Tibial nerve (tissue), 4 donors: ENCODE measurements at places on chromosomes 5 and 9.

DNA sequence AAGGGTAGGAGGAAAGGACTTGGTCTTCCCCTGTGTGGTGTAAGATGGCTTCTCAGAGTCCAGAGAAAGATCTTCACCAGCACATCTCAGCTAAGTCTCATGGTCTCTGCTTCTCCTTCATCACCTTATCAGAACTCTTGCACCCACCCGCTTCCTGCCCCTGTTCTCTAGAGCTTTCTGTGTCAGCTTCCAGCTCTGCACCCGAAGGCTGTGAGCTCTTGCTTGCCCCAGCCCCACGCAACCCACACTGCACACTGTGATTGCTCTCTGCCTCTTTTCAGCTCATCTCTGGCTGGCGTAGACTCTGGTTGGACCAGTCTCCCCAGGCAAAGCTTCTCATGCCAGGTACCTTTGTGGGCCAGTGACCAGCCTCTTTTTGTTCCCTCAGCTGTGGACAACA is 93.2 kb upstream of the RAPGEF1 start:
- no peak for DNase-seq

DNA sequence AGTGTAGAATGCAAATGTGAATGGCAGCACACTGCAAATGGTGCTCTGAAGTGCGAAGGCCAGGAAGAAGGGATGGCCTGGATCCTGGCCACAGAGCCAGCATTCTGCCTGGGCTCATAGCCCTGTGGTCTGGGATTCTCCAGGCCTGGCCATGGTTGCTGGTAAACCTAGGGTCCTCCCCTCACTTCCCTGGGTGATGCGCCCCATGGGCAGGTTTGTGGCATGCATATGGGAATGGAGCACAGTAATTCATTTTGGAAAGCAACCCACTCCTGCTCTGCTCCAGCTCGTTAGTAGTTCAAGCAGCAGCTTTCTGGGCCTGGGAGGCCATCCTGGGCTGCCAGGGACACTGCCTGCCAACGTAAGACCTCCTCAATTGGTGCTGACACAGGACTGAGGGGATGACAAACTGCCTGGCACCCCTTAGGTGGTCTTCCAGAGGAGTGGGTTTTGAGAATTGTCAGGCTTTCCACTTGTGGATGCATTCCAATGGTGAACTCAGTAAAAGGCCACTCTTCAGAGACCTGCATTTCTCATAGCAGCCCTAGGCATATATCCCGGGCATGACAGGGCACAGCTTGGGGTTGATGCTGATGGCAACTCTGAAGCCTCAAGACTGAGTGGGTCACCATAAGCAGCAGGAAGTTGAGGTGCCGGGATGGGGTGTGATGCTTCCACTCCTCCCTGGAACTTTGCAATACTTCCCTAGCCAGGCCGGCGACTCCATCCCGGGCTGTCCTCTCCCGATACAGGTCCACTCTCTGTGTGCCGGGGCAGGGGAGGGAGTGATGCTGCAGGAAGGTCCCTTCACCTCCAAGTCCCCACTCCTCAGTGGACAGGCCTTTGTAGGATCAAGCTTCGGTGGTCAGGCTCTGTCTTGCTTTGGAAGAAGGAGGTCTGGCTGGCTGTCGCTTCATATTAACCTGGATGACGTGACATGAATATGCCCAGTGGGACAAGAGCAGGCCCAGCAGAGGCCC is 1.2 kb upstream of the SLC25A48 start:
- DNase-seq: no peak

- DNase-seq: no peak
These were observed 71.7 kb upstream of the COX7C start for GRCh38 chr5:86546044-86546443.

- no peak for DNase-seq
These were observed 92.6 kb upstream of the IRX4 start for GRCh38 chr5:1975406-1975715.

DNA sequence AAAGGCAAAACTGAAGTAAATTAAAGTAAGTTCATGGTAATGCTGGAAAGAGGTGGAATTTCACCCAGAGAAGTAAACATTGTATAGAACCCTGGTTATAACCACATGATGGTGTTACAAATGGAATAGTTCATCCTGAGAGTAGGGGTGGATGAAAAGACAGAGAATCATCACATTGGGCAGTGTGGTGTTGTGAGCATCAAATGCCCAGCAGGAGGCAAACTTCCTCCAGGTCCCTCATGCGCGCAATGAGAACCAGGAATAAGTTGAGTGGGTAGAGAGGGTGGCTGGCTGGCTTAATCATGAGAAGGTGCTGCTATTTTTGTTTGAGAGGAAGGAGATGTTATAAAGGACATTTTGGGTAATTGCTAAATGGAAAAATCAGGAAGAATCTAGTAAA is 163.3 kb upstream of the HMHB1 start:
- DNase-seq: no peak

- no peak for DNase-seq
These were observed 13.8 kb downstream of the SH3PXD2B start for GRCh38 chr5:172440486-172440885.

DNA sequence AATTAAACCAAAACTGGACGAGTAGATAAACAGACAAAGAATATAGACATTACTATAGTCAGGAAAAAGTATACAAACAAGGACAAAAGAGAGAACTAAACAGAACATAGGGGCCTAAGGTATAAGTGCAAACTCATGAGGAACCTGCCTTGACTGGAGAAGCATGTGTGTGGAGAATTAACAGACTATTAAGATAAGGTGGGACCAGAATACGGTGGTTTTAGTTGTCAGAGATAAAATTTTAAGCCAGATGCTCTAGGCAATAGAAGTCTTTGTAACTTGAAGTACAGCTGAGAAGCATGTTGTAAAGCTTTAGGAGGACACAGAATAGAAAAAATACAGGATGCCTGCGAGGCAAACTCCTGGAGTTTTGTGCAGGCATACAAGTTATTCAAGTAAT is 707.1 kb downstream of the PTPRD start:
- no peak for DNase-seq

DNA sequence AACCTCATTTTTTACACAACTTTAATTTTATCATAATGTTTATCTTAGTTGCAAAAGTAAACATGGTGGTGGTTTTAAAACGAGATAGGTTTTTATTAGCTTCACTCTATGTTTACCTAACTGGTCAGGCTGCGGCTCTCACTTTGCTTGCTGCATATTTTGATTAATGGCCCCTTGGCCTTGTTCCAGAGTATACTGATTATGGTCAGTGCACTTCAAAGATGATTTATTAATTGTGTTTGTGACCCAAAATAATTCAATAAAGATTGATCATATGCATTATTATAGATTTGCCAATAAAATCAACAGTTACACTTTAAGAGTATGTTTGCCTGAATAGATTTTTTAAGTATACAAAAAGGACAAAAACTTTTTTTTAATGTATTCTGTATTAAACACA is 188.0 kb downstream of the XRCC4 start:
- no peak for DNase-seq

- no peak for DNase-seq
These were observed 47.8 kb upstream of the TMED7 start for GRCh38 chr5:115673596-115673995.

DNA sequence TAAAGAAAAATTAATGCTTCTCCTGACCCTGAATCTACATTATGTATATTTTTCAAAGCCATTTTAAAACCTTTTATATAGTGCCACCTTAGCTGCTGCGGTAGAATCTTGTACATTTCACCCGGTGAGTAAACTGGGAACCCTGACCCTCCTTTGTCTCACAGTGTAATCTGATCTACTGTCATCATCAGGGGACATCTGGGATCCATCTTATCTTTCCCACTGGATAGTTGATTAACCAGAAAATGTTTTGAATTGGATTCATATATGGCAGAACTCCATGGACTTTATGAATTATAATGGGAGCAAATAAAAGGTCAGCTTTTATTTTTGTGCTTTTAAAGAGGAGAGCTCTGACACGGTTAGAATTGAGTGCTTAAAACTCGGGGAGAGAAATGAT is 95.0 kb downstream of the ADAMTSL1 start:
- no peak for DNase-seq

GRCh38 chr5:132411304-132412013 is 41.9 kb downstream of the SLC22A5 start:
- no peak for DNase-seq

DNA sequence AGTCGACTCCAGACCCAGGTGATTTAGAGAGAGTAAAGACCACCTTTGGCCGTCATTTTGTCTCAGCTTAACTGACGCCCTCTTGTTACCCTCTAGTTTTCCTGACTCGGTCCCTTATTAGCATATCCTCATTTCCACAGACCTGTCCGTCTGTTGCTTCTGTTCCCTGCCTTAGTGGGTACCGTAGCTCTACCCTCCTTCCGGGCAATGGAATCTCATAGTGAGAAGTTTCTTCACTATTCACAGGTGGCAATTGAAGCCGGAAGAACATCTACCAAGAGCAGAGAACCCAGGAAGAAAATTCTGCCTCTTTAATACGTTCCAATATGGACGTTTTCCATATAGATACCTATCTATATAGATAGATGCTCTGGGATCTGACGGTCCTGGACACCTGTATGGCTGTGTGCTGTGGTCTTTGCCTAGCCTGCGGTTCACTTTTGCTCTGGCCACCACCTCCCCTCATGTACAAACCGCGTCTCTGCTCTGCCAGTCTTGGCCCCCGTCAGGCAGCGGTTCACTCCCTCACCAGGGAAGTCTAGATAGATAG is 652 bp upstream of the TMEM161B start:
- no peak for DNase-seq

DNA sequence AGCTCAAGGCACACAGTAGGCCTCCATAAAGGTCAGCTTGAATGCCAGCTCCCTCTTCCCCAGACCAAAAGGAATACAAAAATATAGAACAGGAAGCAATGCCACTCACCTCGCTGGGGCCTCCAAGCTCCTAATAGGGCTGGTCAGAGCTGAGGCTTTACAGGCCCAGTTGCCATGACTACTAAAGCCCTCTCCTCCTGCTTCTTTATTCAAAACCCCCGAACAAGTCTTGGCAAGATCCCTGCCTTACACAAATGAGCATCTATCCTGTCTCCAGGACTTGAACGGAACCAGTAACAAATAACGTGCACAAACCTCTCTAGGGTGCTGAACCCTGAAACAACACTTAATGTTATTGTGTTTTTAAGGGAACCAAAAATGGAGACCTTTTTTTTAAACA is 136.3 kb downstream of the SIL1 start:
- DNase-seq: no peak

GRCh38 chr9:82498541-82499317 is 510.2 kb downstream of the SPATA31D1 start:
- no peak for DNase-seq

DNA sequence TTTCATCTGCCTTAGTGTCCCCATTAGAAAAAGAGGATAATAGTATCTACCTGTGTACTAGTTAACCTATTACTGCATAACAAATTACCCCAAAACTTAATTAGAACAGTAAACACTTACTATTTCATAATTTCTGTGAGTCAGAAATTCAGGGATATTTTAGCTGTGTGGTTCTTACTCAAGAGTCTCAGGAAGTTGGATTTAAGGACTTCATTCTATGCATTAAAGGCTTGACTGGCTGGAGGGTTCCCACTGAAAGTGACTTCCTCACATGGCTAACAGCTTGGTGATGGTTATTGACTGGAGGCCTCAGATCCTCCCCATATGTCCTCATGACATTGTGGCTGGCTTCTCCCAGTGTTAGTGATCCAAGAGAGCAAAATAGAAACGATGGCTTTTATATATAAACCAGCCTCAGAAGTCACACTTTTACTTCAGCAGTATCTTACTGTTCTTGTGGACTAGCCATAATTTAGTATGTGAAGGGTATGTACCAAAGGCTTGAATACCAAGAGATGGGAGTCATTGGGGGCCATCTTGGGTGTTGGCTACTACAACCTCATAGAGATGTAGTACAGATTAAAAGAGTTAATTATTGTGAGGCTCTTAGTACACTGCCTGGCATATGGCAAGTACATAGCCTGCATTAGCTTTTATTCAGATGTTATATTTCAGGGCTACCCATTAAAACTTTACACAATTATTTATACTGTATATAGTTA is 9.9 kb downstream of the RAD23B start:
- no peak for DNase-seq

DNA sequence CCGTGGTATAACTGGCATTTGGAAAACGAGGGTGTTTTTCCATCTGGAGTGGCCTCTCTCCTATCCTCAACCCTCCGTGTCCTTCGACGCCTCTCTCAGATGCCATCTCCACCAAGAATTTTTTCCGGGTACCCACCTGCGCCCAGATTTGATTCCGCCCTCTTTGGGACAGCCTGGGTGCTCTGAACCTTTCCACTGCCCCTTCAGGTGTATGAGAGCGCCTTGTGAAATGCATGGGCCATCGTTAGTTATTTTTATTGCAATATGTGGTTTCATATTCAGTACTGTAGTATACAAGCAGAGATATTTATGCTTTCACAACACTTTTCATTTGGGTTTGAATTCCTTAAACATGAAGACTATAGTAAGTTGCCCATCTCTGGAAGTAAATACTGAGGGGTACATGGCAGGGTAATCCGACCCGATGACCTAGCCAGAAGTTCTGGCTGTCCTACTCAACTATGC is 78.2 kb upstream of the IFNE start:
- no peak for DNase-seq

- DNase-seq: no peak
These were observed 70.6 kb downstream of the SPIN1 start for GRCh38 chr9:88458716-88459465.

- no peak for DNase-seq
These were observed 84.6 kb downstream of the ANKRD55 start for GRCh38 chr5:56148453-56148971.

- no peak for DNase-seq
These were observed 225.6 kb downstream of the PCSK1 start for GRCh38 chr5:96207420-96207819.

DNA sequence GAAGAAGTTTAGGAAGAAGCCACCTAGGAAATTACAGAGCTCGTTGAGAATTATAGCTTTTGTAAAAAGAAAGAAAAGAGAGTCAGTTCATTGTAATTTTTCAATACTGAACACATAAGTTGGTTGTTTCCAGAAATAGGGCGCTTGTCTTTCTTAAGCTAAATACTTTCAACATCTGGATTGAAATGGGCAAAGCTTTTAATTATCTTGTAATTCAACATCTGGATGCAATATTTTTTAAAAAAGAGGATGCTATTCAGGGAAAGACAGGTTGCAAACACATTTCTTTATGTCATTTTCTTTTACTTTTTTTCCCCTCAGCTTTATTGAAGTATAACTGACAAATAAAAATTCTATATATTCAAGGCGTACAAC is 100.7 kb upstream of the TRPC7 start:
- DNase-seq: no peak

DNA sequence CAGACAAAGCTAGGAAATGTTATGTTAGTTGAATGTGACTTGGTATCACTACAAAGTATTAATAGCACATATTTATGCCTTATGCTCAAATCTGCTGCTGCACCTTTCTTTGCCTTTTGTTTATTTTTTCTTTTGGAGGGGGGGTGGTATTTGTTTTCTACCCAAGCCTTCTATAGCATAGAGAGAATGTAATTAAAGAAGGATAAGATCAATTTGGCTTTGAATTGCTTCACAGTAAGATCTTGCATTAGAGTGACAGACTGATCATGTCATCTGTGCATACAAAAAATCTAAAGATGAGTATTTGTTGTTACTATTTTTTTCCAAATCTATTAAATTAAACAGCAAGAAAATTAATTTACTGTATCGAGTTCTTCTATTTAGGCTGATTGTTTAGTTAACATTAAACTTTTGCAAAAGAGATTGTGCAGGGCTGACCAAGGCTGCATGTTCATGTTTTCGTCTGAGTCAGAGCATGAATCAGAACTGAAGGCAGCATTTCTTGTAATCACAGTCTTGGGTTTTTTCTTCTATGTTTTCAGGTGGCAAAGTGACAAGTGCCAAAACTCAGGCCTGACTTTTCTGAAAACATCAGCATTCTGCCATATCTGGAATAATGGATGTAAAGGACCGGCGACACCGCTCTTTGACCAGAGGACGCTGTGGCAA is 1007.1 kb upstream of the WWC1 start:
- DNase-seq: no peak
